ENCODE measurements at places on chromosomes 7 and 10.

GRCh38 chr10:47059606-47060311 is 148.5 kb downstream of the PTPN20 start:
- no peak for DNase-seq

DNA sequence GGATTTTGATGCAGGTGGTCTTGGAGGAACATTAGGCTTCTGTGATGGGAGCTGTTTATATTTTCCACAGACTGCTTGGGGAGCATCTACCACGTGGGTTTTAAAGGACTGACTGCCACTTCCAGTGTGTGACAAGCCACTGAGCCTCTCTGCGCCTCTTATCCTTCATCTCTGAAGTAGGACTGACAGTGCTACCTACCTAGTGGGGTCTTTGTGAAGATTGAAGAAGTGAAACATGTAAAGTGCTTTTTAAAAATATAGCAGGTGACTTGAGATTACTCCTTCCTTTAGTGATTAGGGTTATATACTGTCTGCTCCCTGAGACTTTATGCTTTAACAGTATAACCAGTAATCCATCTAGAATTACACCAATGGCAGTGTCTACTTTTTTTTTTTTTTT is 29.9 kb downstream of the NKX2-3 start:
- DNase-seq = no peak

GRCh38 chr10:123639131-123639530 is 27.0 kb upstream of the GPR26 start:
- DNase-seq = no peak

GRCh38 chr10:131461093-131461492 is 149.6 kb upstream of the TCERG1L start:
- no peak for DNase-seq

- DNase-seq = no peak
Measured at GRCh38 chr10:30538086-30538485, 91.5 kb downstream of the LYZL2 start.

- DNase-seq = no peak
Measured at GRCh38 chr10:48594371-48594770, 10.5 kb downstream of the ARHGAP22 start.

- DNase-seq = no peak
Measured at GRCh38 chr10:80491251-80492102, 37.4 kb downstream of the TSPAN14 start.
